Activated T-helper 1 cell treated with Interleukin-2 at 50 U/mL for 16 hours (primary cell): ENCODE measurements at places on chromosomes 6 and 20.

DNA sequence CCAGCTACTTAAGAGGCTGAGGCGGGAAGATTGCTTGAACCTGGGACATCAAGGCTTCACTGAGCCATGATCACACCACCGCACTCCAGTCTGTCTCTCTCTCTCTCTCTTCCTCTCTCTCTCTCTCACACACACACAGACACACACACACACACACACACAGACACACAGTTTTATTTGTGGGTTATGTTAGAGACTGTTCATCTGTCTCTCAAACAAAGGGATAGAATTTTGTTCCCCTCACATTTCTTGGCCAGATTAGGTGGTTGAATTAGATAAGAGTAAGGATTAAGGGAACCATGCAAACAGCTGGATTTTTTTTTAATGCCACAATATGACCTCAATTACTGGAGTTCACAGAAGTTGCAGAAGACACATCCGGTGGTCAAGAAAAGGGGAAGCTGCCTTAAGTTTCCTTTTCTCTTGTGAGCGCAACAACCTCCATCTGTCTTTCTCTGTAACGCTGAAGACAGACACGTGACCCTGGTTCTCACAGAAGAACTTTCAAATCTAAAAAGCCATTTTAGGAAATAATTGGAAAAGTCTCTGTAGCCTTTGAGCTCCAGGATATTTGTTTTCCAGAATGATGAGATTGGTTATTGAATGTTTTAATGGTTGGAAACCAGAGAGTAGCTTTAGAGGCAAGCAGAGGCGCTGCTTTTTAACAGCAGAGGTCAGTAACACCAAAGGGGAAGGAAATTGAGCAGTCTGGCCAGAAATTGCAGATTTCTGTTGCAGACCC is 32.9 kb upstream of the LGSN start:
- no peak for DNase-seq

DNA sequence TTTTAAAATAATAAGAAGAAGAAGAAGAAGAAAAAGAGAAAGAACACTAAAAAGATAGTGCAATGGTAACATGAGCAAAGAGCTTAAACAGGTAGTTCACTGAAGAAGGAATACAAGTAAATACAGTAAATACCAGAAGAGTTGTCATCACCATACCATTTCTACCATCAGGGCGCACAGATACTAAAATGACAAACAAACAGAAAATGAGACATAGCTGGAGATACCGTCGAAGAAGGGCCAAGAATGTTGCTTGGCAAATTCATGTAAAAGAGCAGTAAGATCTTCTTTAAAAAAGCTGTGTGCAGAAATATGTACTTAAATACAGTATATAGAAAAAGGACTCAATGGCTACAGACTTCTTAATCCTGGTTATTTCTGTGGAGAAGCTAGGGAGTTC is 20.7 kb upstream of the TFAP2C start:
- no peak for DNase-seq

DNA sequence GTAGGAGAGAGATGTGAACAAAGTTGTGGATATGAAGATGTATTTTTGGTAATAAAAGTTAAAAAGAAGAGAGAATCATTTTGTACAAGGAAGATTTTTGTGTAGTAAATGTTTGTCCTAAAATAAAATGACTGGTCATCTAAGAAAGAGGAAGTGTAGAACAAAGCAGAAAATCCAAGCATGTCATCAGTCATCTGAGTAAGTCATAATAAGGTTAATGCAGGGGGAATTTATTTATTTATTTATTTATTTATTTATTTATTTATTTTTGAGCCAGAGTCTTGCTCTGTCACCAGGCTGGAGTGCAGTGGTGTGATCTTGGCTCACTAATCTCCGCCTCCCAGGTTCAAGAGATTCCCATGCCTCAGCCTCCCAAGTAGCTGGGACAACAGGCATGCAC is 15.7 kb upstream of the CGA start:
- no peak for DNase-seq

DNA sequence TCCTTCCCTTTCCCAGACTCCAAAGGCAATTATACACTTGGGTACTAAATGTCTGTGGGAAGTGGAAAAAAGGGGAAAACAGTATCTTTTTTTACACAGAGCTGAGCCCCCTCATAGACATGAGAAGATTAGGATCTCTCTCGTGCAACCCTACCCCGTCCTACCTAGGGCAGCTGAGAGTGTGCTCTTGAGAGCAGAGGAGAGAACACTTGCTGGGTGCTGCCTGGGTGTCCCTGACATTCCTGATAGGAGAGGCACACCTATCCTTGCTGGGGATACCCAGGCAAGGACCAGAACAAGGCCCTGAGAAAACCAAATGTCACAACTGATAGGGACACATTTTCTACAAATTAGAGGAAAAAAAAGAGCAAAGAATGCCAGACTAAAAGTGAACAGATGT is 81.2 kb downstream of the PREP start:
- DNase-seq, result no peak

GRCh38 chr6:134468633-134469032 is 150.7 kb upstream of the SGK1 start:
- DNase-seq, result no peak

- no peak for DNase-seq
Observed at GRCh38 chr6:110378552-110378951, 20.4 kb upstream of the METTL24 start.

DNA sequence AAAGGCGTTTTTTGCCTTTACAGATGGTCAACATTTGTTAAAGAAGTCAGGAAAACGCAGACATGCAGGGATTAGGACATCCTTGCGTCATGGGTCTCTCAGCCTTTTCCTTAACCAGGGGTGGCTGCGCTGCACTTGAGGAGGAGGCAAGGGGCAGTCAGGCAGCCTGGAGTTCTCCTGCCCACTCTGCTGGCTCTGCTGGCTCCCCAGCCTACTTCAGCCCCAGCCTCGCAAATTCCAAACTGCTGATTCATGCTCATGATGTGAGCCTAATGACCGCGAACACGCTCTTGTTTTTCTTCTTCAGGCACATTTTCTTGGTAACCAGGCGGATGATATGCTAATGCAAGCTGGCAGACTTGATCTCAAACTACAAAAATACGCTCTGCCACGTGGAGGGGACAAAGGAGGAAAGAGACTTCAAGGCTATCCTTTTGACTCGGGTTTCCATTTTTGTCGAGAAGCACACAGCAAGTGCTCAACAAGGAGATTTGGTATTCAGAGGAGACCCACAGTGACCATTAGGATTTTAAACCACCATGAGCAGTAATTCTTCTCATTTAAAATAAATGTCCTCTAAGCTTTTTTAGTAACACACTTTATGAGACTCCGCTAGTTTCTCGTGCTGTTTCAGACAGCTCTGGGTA is 290.3 kb upstream of the STXBP5 start:
- no peak for DNase-seq
